Activated CD8-positive, alpha-beta memory T cell treated with anti-CD3 and anti-CD28 coated beads, Interleukin-2, amount 10 ng/mL, durations not matched to agents 7 days and 5 days (primary cell): ENCODE measurements at places on chromosomes 6 and 20. TPM values are rescaled to one million over a fixed set of nuclear protein-coding genes. Genes with fewer than 3 reads are reported as not detected.

The EMILIN3 gene
- total RNA-seq: not detected

DNA sequence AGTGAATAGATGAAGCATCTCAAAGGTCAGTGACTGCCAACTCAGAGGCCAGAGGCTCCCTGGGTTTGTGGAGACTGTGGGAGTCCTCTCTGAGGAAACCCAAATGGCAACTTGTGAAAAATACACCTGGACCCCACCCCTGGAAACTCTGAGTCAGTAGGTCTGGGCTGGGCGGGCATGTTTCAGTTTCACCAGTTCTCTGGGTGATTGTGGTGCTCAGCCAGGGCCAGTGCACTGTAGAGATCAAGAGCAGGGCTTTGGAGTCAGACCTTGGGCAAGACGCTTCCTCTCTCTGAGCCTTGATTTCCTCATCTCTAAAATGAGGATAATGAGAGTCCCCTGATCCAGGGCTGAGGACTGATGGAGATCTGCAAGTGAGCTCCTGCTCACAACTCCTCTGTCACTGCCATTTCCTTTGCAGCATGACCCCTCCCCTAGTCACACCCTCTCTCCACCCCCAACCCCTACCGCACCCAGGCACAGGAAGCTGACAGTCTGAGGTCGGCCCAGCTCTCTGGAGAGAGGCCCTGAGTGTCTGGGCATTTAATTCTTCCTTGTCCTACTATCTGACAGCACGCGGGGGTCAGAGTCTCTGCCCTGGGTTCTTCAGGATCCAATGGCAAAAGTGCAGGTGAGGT lies 5.1 kb downstream of the DEF6 start:
- peak overlapping the region; percentile 78 for H3K4me3 ChIP-seq
- peaks cover 70% of the 10 kb centered on the region for H3K4me1 ChIP-seq
- peak overlapping the region; percentile 92 for H3K27ac ChIP-seq
- peaks cover 39% of the 10 kb centered on the region for H3K36me3 ChIP-seq
- no peaks in the 10 kb centered on the region for H3K27me3 ChIP-seq

DNA sequence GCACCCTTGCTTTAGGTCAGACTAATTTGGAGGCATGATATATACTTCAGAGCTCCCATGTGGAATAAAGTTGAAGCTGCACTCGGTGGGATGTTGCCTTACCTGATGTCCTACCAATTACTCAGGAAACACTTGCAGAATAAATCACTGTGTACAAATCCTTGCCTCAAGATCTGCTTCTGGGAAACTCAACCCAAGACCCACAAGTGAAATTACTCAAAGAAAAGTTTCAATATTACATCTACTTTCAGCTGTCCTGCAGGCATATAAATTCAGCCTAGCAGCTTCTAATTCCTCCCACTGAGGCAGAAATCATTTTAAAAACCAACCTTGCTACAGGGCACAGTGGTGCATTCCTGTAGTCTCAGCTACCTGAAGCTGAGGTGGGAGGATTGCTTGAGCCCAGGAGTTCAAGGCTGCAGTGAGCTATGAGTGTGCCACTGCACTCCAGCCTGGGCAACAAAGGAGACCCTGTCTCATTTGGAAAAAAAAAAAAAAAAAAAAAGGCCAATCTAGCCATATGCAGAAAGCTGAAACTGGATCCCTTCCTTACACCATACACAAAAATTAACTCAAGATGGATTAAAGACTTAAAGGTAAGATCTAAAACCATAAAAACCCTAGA lies 20.7 kb upstream of the DCDC2 start:
- no peak for DNase-seq
- peaks cover 36% of the 10 kb centered on the region for H3K27me3 ChIP-seq
- H3K27ac ChIP-seq: no peak overlapping the region
- H3K4me1 ChIP-seq: peaks cover 6% of the 10 kb centered on the region

GRCh38 chr20:44609006-44609515 lies 26.7 kb downstream of the PKIG start:
- H3K27ac ChIP-seq: no peak overlapping the region
- H3K4me3 ChIP-seq: no peak overlapping the region
- H3K4me1 ChIP-seq: peaks cover 10% of the 10 kb centered on the region
- no peaks in the 10 kb centered on the region for H3K36me3 ChIP-seq

DNA sequence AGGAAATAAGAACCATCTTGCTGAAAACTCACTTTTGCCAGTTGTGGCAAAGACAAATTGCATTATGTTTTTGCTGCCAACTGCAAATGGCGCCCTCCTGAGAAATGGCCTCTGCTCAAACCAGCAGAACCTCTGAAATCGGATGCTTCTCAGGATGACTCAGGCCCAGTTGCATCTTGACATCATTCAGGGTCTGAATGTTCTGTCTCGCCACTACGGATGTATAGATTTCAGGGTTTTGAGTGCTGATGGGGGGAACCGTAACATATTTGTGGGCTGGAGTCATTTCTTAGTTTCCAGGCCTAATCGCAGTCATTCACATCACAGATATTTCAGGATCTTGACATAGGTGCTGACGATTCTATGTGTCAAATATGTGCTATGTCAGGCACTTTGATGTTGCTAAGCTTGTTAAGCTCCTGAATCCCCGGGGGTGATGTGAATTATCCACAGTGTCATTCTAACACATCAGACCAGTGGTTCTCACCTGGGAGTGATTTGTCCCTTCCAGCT lies 207.1 kb downstream of the NFATC2 start:
- DNase-seq: peak; percentile 82
- peaks cover 41% of the 10 kb centered on the region for H3K4me1 ChIP-seq

DNA sequence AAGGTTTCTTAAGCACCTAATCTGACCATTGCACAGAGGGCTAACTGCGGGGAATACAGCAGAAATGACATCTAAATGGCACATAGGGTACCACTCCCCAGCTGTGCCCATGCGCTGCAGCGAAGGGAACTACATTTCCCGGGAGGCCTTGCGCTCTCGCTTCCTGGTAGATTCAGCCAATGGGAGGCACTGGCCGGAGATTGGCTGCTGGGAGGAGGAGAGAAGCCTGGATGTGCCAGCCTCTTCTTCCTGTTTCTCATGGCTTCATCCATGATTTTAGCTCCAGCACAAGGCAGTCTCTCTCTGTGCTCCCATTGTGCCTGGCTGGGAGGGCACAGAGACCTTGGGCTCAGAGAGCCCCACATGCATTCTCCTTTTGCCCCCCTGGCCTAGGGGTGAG lies 101.7 kb upstream of the FOXA2 start:
- H3K27ac ChIP-seq: no peak overlapping the region
- H3K36me3 ChIP-seq: no peaks in the 10 kb centered on the region
- H3K4me3 ChIP-seq: no peak overlapping the region
- H3K27me3 ChIP-seq: no peaks in the 10 kb centered on the region
- DNase-seq: no peak

DNA sequence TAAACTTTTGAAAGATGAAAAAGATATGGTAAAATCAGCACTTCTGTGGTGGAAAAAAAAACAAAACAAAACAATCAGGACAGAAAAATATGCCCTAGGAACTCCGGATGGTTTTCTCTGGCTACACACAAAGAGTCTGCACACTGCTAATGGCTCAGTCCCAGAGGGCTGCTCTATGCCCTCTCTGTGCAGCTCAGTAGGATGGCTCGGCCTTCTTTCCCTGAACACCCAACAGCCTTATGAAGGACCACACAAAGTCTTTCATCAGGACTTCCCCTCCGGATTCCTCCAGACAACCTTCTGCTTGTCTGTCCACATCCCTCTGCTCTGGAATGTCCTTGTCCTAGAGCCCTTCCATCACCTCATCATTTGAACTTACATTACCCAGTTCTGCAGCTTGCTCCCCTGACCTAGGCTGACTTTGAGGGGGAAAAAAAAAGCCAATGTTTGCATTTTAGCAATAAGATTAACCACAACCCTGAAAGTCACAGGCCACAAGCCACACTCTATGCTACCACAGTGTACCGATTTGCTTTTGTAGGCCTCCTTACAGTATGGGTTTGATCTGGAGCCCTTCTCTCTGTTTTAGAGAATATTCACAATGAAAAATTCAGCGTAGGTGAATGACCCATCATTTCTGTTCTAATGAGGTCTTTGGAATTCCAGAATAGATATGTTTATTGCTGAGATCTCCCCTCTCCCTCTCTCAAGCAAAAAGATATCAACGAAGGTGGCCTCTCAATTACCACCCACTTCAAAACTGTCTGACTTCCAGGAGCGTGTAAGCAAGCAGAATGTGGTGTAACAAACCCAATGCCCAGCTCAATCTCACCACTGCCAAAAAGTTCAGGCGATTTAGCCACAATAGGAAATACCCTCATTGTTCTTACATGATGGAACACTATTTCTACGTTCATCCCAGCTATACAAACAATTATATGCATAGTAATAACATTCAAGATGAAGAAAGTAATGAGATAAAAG lies 164.0 kb downstream of the GMDS start:
- peak overlapping the region; percentile 31 for H3K27ac ChIP-seq
- DNase-seq: peak; percentile 86
- no peak overlapping the region for H3K4me3 ChIP-seq
- peaks cover 31% of the 10 kb centered on the region for H3K36me3 ChIP-seq
